ENCODE measurements at places on chromosomes 12 and 14.

DNA sequence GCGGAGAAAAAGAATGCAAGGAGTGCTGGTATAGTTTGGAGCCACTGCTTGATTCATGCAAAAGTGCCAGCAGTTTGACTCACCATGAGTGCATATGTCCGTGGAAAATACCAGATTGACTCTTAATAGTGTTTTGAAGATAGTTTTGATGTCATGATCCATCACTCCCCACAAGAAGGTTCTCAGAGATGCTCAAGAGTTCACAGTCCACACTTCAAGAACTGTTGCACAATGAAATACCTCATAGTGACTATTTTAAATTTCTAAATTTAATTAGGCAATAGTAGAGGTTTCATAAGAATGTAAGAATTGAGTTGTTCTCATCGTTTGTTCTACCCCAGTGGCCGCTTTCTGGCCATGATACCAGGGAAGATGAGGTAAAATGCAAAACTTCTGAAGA, 286.6 kb upstream of the RGS6 start:
- no peak for DNase-seq

DNA sequence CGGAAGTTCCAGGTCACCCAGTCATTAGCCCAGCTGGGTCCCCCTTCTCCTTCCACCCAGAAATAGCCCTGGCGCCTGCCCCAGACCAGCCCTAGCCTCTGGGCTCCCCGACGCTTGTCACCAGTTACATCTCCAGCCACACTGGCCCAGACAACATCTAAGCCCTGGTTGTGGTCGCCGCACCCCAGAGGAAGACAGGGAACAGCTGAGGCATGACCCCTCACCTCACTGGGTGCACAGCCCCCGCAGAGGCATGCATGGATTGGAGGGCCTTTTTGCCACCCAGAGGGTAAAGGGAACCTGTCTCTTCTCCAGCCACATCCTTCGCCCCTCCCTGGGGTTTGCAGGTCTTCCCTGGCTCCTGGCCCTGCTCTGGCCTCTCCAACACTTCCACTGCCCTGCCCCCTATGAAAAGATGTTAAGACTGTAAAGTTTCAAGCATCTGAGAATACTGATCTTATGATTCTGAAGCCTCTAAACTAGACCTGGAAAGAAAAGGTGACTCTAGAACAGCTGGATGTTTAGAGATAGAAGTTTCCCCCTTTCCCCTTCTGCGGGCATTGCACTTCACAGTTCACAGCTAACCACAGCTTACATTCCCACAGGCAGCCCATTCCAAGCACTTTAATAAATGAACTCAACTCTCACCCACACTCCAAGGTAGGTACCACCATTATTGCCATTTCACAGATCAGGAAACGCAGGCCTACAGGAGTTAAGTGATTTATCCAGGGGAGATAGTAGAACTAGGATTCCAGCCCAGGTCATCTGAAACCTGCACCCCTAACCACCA, 14.7 kb downstream of the TMEM119 start:
- DNase-seq: no peak

DNA sequence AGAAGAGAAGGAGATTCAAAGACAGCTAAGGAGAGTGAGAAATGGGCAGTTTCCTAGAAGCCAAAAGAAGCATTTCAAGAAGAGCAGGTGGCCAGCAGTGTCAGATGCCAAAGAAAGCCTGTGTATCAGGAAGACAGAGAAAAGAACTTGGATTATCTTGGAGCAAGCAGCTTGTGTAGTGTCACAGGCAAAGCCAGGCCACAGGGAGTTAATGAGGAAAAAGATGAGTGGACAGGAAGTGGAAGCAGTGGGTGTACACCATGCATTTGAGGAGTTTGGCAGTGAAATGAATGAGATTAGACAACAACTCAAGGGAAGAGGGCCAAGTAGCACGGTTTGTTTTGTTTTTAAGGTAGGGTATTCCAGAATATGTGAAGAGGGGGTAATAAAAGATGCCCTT, 5.6 kb upstream of the MYH7 start:
- no peak for DNase-seq

- no peak for DNase-seq
These were observed 16.0 kb upstream of the CCT2 start for GRCh38 chr12:69569236-69569635.

- no peak for DNase-seq
These were observed 108.8 kb downstream of the TXNDC16 start for GRCh38 chr14:52443506-52443905.

GRCh38 chr12:124740691-124741137, 123.0 kb downstream of the SCARB1 start:
- DNase-seq: no peak

GRCh38 chr12:41835556-41835955, 309.1 kb downstream of the GXYLT1 start:
- DNase-seq: no peak

GRCh38 chr12:99387661-99388060, 259.9 kb upstream of the GARIN6 start:
- no peak for DNase-seq

DNA sequence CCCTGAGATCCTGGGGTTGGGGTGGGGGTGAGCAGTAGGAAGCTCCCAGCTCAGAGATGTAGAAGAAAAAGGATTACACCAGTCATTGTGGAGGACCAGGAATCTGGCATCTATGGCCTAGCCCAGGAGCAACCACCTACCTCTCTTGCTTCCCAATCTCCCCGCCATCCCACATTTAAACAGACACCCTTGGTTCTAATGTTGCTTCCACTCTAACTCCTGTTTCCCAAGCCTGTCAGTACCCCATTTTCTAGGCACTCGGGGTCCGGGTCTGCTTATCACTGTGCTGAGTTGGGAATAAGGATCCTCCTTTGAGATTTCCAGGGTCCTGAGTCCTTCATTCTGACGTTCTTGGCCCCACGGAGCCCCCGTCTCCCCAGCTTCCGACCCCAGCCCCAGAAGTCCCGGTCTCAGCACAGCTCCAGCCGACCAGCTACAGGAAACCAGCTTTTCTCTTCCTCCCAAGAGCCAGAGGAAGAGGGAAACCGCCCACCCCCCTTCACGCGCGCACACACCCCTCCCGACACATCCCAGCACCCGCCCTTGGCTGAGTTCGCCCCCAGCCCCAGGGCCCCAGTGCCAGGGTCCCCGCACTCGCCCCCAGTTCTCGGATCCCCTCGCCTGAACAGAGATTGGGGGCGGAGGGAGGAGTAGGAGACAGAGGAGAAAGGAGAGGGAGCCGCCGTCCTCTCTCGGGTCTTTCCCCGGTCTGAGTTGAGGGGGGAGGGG, 1.2 kb downstream of the ITGA5 start:
- no peak for DNase-seq

GRCh38 chr12:6604259-6605029, 2.7 kb downstream of the CHD4 start:
- DNase-seq: no peak

DNA sequence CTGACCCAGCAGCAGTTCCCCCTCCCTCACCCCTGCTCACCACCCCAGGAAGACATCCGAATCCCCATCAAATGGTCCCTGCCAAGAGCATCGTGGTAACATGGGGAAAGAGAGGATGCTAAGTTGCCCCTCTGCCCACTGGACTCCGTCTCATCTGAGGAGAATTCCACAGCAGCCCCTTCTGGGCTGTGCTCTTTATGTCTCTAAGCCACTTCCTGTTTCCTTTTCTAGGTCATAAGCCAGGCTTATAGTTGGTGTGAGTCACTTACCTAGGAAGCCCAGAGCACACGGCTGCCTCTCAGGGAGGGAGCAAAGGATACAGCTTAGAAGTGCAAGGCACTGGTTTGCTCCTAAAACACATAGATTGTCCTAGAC, 76.0 kb downstream of the VCPKMT start:
- DNase-seq: no peak

- peak; percentile 24 for DNase-seq
These were observed 1.4 kb upstream of the SOX5 start for GRCh38 chr12:23950775-23951451.

- DNase-seq: no peak
These were observed 288.5 kb upstream of the RTL1 start for GRCh38 chr14:101191721-101192660.

- DNase-seq: peak; percentile 90
These were observed at the start of gene MLH3 for GRCh38 chr14:75050852-75051555. Gene MLH3, minus strand, starts transcription at chr14:75051467. Its CDS starts 1,812 bp downstream, at chr14:75049655.

- DNase-seq: no peak
These were observed 45.6 kb downstream of the EFCAB11 start for GRCh38 chr14:89908712-89909450.

DNA sequence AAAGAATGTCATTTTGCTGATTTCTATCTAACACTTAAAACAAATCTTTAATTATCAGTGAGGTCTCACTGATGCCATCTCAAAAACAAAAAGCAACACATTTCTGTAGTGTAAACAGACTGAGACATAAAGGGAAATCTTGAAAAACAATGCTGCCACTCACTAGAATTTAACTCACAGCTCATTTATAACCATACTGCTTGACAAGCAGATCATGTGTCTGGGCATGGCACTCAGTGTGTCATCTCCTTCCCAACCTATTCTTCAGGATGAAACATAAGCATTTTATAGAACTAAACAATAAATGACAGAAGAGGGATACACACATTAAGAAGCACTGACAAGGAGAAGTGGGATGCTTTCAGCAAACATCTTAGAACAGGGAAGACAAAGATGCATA, 22.4 kb downstream of the ATF7 start:
- DNase-seq: no peak

GRCh38 chr12:65308006-65308405, 29.5 kb downstream of the MSRB3 start:
- DNase-seq: no peak

DNA sequence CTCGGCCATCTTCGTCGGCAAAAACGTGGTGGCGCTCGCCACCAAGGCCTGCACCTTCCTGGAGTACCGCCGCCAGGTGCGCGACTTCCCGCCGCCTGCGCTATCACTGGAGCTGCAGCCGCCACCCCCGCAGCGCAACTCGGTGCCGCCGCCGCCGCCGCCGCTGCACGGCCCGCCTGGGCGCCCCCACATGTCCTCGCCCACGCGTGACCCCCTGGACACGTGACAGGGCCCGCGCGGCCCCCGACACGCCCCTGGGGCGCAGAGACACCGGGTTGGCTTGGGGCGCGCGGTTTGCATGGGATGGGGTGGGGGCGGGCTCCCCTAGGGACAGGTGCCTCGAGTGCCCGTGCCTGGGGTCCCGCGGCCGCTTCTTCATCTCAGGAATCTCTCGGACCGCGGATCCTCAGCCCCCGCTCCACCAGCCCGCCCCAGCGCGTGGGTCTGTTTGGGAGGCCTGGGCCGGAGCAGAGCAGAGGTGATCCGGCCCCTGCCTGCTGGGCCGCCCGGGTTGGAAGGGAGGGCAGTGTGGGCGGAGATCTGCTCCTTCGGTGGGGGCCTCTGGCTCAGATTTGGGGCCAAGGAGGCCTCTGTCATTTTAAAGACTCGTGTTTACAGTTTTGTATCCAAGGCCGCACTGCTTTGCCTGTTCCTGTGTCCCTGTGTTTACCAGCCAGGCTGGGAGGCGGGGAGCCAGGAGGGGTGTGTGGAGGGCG, 3.3 kb downstream of the TMEM121 start:
- no peak for DNase-seq

- DNase-seq: no peak
These were observed 70.8 kb upstream of the GNG2 start for GRCh38 chr14:51789596-51789995.

- DNase-seq: no peak
These were observed 6.1 kb upstream of the FGF6 start for GRCh38 chr12:4451694-4452093.

DNA sequence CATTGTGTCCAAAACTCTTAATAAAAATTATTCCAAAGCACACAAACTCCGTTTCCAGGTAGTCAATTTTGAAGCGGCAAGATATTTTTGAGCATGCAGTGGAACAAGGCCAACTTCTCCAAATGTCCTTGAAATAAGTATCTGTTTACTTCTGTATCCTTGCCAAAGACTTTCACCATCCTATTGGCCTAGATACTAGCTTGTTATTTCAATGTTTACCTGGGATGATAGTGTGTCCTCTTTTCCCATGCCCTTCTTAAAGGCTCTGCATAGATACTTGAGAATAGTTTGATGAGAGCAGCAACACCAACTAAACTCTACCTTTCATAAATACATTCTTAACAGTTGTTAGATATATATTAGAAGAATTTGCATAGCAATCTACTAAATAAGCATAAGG, 160.9 kb downstream of the KCNC2 start:
- DNase-seq: no peak

- no peak for DNase-seq
These were observed 177.1 kb upstream of the SLC38A2 start for GRCh38 chr12:46549527-46550265.

DNA sequence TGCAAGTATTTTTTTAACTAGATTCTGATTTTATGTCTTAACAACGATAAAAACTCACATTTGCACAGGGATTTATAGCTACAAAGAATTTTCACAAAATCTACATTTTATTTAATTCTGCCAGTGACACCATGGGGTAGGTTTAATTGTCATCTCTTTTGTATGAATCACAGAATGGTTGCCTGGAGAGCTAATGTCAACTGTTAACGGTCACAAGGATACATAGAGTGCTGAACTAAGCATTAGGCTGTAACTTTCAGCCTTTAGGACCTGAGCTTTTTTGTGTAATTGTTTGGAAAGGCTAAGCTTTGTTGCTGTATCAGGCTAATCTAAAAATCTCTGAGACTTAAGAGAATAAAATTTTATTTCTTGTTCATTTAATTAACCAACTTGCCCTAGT, 465.3 kb upstream of the TBX3 start:
- no peak for DNase-seq

DNA sequence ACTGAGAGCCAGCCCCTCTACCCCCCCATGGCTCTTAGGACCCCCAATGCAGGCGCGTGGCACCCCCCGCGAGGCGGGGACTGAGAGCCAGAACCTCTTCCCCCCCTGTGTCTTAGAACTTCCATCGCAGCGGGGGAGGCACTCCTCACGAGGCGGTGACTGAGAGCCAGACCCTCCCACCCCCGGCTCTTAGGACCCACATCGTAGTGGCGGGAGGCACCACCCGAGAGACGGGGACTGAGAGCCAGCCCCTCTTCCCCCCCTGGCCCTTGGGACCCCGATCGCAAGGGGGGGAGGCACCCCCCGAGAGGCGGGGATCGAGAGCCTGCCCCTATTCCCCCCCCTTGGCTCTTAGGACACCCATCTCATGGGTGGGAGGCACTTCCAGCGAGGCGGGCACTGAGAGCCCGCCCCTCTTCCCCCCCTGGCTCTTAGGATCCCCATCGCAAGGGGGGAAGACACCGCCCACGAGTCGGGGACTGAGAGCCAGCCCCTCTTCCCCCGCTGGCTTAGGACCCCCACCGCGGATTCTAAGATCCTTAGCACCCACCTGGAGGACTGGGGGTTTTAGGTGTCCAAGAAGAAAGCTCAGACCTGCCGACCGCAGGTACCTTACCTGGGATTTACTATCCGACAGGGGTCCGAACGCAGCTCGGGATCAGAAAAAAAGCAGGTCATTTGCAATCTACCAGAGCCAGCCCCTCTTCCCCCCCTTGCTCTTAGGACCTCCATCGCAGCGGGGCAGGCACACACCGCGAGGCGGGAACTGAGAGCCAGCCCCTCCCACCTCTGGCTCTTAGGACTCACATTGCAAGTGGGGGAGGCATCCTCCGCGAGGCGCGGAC, 44.9 kb downstream of the DDX11 start:
- peak; percentile 26 for DNase-seq

- no peak for DNase-seq
These were observed 3.8 kb downstream of the CBLN3 start for GRCh38 chr14:24425704-24426103.

- no peak for DNase-seq
These were observed 11.7 kb downstream of the ZCCHC8 start for GRCh38 chr12:122489038-122489437.

- no peak for DNase-seq
These were observed 50.8 kb downstream of the RPS6KA5 start for GRCh38 chr14:91009501-91010152.

Measured in thyroid gland (tissue), 4 donors.